ENCODE measurements at places on chromosomes 2 and 18. TPM values are rescaled to one million over a fixed set of nuclear protein-coding genes. Genes with fewer than 3 reads are reported as not detected.

The IL36B gene
- not detected for total RNA-seq

The ALPP gene
- total RNA-seq, result not detected

The IDH1 gene
- 23.8 TPM for total RNA-seq

The LDAH gene
- total RNA-seq, result 34.7 TPM

DNA sequence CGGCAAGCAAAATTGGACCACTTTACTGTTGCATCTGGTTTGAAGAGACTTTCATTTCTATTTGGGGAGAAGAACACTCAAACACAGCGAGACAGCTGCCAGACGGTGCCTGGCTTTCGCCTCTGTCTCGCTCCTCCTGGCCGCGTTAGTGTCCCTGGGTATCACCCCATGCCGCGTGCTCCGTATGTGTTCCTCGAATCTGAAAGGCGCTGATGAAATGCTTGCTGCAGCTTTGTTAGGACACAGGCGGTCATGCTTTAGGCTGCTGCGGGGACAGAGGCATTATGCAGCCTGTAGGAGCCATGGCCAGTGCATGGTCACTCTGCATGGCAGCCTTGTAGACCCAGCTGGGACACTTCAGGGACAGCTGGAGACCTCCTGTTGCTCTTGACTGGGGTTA lies 53.9 kb downstream of the LDLRAD4 start:
- peaks cover 11% of the 10 kb centered on the region for H3K36me3 ChIP-seq
- no peak for DNase-seq
- no peaks in the 10 kb centered on the region for H3K27me3 ChIP-seq
- H3K4me1 ChIP-seq, result peaks cover 63% of the 10 kb centered on the region
- H3K27ac ChIP-seq, result no peak overlapping the region

- H3K27ac ChIP-seq, result no peak overlapping the region
- no peak for DNase-seq
- H3K27me3 ChIP-seq, result no peaks in the 10 kb centered on the region
- H3K4me3 ChIP-seq, result no peak overlapping the region
- H3K4me1 ChIP-seq, result no peaks in the 10 kb centered on the region
These were observed 1166.3 kb upstream of the ACVR2A start for GRCh38 chr2:146678516-146678915.

GRCh38 chr2:142840436-142840835 lies 37.0 kb upstream of the KYNU start:
- no peaks in the 10 kb centered on the region for H3K27me3 ChIP-seq
- H3K4me1 ChIP-seq, result no peaks in the 10 kb centered on the region
- H3K36me3 ChIP-seq, result no peaks in the 10 kb centered on the region
- no peak for DNase-seq

Data from activated T-helper 1 cell treated with anti-CD3 and anti-CD28 coated beads, Interleukin-12 subunit alpha, Interleukin-12 subunit beta, Interleukin-2, Interleukin-4 antibody, amounts not matched to agents 30 ng/mL and 10 ng/mL and 1 ng/mL, durations not matched to agents 14 hours and 24 hours and 36 hours (primary cell).